T-helper 9 cell (primary cell): ENCODE measurements at places on chromosomes 4 and X.

- no peak for DNase-seq
Observed at GRCh38 chr4:3706111-3706511, 60.1 kb upstream of the ADRA2C start.

DNA sequence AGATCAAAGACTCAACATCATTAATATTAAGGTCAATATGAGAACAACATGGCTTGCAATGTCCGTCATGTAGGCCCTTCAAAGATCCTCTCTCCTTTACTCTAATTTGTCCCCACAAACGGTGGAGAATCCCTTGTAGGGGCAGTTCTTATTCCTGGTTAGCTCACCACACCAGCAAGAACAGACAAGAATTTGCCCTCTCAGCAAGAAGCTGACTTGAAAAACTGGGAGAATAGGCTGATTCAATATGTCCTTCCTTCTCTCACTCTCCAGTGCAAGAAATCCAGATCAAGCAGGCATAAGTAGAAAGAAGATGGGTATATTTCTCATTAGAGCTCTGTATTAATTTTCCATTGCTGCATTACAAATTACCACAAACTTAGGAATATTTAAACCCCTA, 704.2 kb upstream of the SLIT2 start:
- DNase-seq: no peak

- no peak for DNase-seq
Observed at GRCh38 chr4:128571747-128572146, 237.8 kb upstream of the JADE1 start.

GRCh38 chr4:107743532-107743931, 23.5 kb upstream of the PAPSS1 start:
- no peak for DNase-seq

DNA sequence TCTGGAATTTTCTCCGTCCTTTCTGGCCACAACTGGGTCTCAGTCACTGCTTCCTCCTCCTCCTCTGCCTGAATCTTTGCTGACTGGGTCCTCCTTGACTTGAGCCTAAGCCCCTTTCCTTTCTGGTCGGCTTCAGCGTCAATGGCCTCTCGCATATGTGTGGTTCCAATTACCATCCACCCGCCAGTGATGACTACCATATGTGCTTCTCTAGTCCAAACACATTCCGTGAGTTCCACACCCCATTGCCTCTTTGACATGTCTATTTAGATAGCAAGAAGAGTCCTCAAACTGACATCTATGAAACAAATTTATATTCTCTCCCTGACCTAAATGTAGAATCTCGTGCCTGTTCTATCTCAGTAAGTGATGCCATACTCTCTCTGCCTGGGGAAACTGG, 19.8 kb downstream of the MXRA5 start:
- no peak for DNase-seq

- DNase-seq: no peak
Observed at GRCh38 chrX:24148535-24149350, 786 bp upstream of the ZFX start.

DNA sequence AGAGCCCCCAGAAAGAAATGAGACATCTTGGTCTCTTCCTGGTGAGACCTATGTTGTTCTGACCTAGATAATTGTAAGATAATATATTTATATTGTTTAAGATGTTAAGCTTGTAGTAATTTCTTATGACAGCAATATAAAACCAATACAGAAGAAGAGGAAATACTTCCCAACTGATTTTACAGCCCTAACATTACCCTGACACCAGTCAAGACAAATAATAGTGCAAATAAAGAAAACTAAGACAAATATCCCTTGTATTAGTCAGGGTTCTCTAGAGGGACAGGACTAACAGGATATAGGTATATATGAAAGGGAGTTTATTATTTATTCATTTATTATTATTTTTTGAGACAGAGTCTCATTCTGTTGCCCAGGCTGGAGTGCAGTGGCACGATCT, 18.7 kb downstream of the TCEAL8 start:
- DNase-seq: no peak

DNA sequence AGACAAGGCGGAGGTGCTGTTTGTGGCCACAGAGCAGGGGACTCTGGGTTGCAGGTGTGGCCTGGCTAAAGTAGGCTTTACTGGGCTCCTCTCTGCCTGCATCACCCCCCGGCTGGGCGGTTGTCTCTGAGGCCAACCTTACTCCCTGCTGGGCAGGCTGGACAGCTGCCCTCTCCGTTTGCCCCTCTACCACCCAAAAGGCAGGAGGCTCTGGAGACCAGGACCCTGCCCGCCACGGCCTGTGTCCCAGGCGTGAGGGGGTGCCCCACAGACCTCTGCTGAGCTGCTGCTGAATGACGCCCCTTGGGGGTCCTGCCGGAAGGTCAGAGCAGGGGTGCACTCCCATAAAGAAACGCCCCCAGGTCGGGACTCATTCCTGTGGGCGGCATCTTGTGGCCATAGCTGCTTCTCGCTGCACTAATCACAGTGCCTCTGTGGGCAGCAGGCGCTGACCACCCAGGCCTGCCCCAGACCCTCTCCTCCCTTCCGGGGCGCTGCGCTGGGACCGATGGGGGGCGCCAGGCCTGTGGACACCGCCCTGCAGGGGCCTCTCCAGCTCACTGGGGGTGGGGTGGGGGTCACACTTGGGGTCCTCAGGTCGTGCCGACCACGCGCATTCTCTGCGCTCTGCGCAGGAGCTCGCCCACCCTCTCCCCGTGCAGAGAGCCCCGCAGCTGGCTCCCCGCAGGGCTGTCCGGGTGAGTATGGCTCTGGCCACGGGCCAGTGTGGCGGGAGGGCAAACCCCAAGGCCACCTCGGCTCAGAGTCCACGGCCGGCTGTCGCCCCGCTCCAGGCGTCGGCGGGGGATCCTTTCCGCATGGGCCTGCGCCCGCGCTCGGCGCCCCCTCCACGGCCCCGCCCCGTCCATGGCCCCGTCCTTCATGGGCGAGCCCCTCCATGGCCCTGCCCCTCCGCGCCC, 920 bp downstream of the HTT-AS start:
- DNase-seq: no peak

GRCh38 chr4:75880278-75880677, 22.0 kb downstream of the PPEF2 start:
- DNase-seq: no peak

DNA sequence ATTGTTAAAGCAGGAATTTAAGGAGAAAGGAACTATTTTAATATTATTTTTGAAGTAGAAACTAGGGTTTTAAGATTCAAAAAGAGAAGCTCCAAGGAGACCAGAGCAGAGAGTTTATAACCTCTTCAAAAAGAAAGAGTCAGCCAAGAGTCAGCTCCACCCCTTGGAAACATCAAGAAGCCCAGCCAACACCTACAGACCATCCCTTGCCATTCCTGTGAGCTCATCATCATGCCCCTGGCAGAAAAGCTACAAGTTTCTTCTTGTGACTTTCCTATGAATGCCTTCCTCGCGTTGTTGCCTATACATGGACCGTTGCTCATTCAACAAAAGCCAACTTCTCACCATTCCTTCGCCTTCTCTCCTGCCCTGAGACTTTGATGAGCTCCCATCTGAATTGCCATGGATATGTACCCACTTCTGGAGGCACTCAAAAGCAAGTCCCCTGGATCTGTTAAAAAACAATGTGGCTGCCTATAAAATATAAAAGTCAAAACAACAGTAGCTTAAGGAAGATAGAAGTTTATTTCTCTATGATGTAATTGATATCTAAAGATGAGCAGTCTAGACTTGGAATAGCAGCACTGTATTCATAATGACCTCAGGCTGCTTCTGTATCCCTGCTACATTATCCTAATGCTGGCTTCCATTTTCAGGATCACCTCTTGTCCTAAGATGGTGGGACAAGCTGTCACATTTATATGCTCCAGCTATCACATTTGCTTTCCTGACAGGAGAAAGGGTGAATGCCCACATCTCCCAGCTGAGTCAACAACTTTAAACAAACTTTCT, 20.3 kb downstream of the PLRG1 start:
- no peak for DNase-seq

- DNase-seq: no peak
Observed at GRCh38 chr4:26619784-26620183, 35.9 kb downstream of the TBC1D19 start.

DNA sequence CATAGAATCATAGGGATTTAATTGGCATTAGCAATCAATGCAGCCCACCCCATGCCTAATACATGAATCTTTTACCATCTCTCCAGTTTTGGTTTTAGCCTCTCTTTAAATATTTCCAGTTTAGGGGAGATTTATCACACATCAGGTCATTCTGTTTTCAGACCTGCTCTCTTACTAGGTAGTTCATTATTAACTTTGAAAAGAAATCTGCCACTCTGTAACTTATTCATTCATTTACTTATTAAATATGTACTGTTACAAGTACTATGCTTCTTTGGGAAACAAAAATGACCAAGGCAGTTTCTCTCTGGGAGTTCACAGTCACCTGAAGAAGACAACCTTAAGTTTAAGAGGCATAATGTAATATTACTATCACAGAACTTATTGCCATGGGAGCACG, 62.1 kb downstream of the USO1 start:
- no peak for DNase-seq

- no peak for DNase-seq
Observed at GRCh38 chr4:138707746-138708677, 307.6 kb upstream of the NOCT start.

DNA sequence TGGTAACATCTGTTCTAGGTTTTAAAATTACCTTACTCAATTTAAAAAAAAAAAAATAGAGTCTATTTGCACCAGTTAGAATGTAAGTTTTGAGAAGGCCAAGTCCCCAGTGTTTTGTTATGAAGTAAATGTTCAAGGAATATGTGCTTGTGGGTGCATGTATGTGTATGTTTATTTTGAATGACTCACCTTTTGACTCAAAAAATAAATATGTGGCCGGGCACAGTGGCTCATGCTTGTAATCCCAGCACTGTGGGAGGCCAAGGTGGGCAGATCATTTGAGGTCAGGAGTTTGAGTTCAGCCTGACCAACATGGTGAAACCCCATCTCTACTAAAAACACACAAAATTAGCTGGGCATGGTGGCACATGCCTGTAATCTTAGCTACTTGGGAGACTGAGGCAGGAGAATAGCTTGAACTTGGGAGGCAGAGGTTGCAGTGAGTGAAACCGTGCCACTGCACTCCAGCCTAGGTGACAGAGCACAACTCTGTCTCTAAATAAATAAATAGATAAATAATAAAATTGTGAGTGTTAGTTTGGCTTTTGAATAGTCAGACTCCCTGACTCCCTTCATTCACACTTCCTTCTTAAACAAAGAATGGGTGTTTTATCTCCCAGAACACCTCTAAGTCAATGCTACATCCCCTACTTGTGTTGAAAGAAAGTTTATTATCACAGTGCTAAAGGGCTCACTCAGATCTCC, 511.3 kb upstream of the PCDH7 start:
- DNase-seq: no peak

DNA sequence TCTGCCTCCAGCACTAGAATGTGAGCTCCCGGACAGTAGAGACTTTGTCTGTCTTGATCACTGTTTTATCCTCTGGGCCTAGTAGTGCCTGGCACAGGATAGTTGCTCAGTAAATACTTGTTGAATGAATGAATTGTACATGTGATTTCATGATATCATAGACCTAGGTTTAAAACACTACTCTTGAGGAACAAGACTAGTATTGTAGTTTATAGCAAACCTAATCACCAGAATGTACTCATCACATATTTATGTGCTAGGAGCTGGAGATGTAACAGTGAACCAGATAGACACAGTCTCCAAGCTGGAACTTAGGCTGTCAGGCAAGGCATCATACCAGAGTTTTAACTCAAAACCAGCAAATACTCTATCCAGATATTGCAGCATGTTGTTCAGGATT, 23.5 kb downstream of the GAB3 start:
- DNase-seq: no peak

GRCh38 chrX:75155447-75155826, 646 bp downstream of the ABCB7 start:
- no peak for DNase-seq

GRCh38 chr4:82611982-82612381, 50.2 kb upstream of the TMEM150C start:
- no peak for DNase-seq

DNA sequence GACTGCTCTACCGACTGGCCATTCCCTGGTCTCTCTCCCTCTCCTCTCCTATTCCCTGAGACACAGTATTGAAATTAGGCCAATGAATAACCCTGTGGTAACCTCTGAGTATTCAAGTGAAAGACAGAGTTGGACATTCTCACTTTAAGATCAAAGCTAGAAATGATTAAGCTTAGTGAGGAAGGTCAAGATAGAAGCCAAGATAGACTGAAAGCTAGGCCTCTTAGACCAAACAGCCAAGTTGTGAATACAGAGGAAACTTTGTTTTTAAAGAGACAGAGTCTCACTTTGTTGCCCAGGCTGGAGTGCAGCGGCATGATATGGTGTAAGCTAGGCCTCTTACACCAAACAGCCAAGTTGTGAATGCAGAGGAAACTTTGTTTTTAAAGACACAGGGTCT, 64.6 kb downstream of the KDM6A start:
- DNase-seq: no peak

DNA sequence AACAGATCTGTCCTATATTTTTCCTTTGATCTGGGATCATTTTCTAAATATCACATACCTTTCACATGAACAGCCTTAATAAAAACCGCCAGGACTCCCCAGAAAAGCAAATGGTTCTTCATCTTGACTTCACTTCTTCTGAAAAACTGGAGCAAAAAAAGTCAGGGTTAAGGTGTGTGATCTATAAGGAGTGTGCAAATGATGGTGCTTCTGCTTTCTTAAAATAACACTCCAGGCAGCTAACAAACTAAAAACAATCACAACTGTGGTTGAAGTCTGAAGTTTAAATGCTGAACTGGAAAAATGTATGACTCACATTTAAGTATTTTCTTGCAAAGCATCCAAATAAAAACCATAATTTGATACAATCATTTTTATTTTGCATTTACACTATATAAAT, at the start of gene JCHAIN:
Gene JCHAIN, minus strand, starts transcription at position 140 of the 400 bp plus-strand sequence. Its CDS starts 18 bp downstream, at position 122.
- no peak for DNase-seq

DNA sequence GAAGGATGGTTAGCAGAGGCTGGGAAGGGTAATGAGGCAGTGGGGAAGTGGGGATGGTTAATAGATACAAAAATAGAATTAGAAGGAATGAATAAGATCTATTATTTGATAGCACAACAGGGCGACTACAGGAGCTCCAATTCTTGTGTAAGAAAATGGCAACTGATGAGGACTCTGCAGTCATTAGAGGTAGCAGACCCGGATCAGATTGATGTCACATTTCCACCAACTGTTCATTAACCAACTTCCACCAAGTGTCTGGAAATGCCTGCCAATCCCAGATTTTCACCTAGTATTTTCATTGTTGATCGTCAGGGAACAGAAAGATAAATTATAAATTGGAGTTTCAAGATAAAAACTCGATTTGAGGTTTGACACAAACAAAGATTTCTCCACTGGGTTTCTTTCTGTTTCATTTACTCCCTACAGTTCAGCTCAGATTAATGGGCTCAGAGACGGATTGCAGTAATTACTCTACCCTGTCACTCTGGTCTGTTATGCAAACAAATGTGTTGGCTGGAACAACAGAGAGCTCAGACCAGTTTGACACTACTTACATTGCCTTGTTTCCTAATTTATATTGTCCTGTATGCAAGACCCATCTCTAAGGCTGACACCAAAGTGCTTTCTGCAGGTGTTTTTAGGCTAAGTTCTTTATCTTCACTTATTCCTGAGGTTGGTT, 909.2 kb upstream of the PRKX start:
- DNase-seq: no peak

DNA sequence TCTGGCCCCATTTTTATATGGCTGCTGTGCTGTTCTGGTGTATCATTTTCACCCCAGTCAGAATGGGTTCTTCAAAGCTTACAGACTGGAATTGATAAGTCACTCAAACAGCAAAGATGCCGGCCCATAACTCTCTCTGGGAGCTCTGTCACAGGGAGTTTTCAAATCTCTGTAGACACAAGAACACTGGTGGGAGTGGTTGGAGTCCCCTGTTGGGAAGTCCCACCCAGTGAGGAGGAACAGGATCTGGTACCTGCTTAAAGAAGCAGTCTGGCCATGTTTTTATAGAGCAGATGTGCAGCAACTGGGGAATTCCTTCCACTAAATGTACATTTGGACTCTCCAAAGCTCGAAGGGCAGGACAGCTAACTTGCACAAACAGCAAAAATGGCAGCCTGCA, 69.3 kb upstream of the UGT2B7 start:
- no peak for DNase-seq
